Activated CD8-positive, alpha-beta memory T cell treated with anti-CD3 and anti-CD28 coated beads for 48 hours (primary cell): ENCODE measurements at places on chromosomes 5 and 9.

GRCh38 chr5:107813559-107813958 lies 142.8 kb upstream of the EFNA5 start:
- no peak for DNase-seq

- DNase-seq = no peak
Observed at GRCh38 chr9:89388084-89388867, 70.0 kb downstream of the SECISBP2 start.

GRCh38 chr9:107239474-107239873 lies 43.6 kb upstream of the RAD23B start:
- no peak for DNase-seq

GRCh38 chr5:56908942-56909293 lies 478 bp upstream of the SETD9 start:
- DNase-seq = no peak

DNA sequence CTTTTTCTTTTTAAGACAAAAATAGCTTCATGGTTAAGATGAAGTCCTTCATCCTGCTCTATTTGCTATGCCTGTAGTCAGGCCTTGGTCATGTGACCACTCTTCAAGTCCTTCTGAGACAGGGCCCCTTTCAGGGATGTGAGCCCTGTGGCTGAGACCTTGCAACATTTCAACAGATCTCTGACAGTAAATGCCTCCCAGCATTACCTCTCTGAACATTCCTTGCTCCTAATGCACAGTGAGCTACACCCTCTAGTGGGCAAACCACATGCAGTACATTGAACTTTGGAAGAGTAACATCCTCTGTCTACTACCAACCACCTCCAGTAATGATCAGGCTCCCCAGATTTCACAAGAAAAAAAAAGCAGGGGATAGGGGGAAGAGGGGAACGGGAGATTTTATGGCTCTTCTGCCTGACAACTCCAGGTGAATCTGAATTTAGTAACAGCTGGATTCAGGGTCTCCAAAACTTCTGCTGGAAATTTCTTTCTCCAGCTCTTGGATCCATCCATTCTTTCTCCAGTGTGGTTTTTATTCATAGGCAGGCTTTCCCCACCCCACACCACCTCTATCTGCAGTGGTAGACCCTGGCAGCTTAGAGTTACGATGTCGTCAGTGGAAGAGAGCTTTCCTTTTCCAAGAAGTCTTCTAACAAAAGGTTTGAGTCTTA lies 8.9 kb upstream of the FBXO38 start:
- DNase-seq = no peak

- DNase-seq = no peak
Observed at GRCh38 chr9:133888048-133888808, 103.9 kb downstream of the VAV2 start.

GRCh38 chr9:102867488-102867887 lies 127.6 kb upstream of the CYLC2 start:
- DNase-seq = no peak

DNA sequence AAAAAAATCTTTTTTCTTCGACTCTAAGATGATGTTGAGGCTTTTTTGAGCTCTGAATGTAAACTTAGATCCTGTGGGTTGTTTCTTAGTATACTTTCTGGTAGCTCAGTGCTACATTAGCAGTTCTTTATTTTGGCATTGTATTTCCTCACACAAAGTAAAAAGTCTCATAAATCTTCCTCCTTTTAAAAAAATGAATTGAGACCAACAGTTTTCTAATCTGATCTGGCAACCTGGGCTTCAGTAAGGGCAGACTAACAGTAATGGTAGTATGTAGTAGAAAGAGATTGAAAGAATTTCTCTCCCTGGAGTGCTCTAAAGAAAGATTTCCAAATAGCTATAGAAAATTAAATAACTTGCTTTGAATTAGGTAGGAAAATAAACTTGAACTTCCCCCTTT lies 31.4 kb downstream of the ZCCHC7 start:
- no peak for DNase-seq

DNA sequence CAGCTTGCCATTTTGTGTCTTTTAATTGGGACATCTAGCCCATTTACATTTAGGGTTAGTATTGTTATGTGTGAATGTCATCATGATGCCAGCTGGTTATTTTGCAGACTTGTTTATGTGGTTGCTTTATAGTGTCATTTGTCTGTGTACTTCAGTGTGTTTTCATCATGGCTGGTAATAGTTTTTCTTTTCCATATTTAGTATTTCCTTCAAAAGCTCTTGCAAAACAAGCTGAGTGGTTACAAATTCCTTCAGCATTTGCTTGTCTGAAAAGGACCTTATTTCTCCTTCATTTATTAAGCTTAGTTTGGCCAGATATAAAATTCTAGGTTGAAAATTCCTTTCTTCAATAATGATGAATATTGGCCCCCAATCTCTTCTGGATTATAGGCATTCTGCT lies 28.5 kb upstream of the TNFSF15 start:
- DNase-seq = no peak

- no peak for DNase-seq
Observed at GRCh38 chr5:150527808-150528207, 19.9 kb downstream of the NDST1 start.

GRCh38 chr9:36903541-36904435 lies 130.3 kb downstream of the PAX5 start:
- DNase-seq = peak; percentile 36

DNA sequence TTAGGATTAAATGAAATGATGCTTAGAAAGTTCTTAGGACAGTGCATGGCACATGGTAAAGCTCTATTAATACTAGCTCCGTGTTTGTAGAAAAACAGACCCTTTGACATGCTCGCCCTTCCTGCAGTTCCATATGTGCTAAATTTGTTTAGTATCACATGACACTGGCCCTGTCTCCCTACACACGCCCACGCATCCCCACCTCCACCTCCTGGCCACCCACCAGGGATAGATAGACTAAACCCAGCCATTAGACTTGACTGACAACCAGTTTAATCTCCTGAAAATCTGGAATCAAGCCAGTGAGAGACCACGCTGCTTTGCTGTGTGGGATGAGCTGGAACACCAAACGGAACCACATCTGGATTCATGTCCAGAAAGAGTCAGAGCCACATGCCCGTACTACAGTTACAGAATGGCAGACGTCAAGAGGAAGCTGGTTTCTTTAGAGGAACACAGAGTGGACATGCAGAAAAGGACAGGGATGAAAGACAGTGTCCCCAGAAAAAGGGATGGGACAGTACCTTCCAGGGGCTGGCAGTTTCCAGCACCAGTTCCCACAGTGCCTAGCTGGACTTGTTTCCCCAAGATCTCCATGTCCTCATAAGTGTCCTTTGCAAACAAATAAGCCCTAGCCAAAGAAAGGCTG lies 186.1 kb downstream of the PDZD2 start:
- no peak for DNase-seq

DNA sequence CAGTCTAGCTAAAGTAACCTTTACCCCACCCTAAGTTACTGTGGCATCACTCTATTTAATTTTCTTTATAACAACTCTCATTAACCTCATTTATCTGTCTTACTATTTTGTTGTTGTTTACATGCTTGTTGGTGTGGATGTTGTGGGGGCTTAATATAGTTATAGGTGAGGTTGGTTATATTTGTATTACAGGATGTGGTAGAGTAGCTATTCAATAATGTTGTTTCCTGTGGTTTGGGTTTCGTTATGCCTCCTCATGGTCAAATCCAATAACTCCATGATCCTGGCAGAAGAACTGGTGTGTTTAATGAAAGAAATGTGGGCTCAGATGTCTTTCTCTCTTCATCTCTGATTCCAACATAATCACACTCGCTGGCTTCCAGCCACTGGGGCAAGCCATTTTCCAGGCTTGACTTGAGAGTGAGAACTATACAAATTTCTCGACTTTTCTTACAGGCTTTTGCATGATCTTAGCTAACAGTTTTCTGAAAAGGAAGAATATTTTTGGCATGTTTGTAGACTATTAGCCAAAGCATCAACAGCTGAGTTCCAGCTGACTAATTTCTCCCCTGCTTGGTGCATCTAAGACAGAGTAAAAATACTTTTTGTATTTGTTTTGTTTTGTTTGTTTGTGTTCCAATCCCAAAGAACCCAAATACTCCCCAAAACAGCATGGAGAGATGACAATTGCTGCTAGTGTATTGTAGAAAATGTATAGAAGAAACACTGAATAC lies 303.7 kb upstream of the PAPPA start:
- DNase-seq = no peak

DNA sequence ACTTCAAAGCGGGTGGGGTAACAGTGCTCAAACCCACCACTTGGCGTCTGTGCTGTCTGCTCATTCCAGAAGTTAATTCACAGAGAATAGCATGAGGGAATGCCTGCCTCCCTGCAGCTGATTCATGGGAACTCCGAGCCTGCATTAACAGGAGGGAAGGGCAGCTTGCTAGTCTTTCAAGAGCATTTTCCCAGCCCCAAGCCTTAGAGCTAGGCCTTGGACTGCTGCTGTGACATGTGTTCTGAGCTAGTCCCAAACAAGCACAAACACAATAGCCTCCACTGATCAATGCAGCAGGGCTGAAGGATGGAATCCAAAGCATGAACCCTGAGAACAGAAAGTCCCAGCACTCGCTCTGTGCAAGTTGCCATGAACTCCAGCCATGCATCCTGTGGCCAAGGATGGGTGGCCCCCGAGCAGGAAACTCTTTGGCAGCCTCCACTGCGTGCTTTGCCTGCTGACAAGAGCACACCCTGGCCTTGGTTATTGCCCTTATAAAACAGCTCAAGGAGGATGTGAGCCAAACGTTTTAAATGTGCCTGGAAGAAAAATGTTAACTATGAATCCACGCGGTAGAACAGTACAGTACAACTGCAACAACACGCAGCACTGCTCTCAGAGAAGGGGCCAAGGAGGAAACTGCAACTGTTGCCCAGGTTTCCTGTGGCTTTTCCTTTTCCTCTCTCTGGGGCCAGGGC lies 653.1 kb upstream of the KLF4 start:
- no peak for DNase-seq

DNA sequence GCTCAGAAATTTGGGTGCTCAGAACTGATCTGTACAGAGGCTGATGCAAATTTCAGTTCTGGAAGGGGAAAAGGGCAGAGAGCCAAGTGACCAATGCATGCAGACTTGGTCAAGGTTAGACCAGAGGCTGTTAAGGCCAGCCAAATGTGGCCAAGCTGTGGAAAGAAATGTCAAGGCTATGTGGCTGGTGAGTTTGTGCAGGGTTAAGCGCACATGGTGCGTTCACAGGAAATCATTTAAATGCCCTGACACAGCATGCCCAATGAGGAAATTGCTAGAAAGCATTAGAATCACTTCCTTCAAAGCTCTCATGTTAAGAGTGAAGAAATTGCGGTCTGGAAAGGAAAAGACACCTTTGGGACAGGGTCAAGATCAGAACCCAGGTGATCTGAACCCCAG lies 58.0 kb downstream of the PTPN3 start:
- DNase-seq = no peak

DNA sequence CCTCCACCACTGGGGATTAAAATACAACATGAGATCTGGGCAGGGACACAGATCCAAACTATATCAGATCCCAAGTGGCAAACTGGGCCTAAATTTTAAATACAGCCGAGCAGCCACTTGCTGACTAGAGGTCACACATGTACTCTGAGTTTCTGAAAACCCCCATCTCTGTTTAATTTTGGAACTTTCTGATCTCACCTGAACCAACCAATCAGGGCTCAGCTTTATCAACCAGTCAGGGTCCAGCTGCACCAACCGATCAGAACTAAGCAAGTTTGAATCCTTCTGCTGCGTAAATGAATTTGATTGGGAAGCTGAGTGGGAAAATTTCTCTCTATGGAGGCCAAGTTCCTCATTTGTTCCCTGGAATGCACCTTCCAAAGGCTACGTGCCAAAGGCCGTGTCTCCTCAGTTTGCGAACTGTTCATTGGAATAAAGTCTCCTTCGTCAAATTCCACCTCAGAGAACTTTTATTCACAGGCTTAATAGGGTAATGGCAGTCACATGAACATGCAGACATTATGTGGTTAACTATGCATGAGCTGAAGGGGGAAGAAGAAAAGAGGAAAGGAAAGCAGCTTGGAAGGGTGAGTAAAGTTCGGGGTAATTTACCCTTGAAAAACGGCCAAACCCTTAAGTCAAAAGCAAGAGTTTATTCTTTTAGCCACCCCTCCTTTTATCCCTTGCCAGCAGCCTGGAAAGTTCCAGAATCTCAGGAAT lies 3.7 kb downstream of the CD180 start:
- no peak for DNase-seq

- no peak for DNase-seq
Observed at GRCh38 chr5:176725521-176726280, 78.4 kb downstream of the TSPAN17 start.

- DNase-seq = no peak
Observed at GRCh38 chr9:134425812-134426211, 99.6 kb downstream of the RXRA start.

DNA sequence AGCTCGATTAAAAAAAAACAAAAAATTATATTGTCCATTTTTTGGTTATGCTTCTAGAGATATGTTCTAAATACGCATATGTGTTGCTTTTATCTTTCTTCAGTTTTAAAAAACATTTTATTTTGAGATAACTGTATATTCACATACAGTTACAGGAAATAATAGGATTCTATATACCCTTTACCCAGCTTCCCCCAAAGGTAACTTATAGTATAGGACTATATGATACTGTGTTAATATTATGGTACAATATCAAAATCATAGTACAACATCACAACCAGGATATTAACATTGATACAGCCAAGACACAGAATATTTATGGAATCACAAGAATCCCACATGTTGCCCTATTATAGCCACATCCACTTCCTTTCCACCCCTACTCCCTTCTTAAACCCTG lies 9.5 kb upstream of the MACIR start:
- no peak for DNase-seq

GRCh38 chr9:128921881-128922763 lies 1.3 kb downstream of the PHYHD1 start:
- DNase-seq = no peak

DNA sequence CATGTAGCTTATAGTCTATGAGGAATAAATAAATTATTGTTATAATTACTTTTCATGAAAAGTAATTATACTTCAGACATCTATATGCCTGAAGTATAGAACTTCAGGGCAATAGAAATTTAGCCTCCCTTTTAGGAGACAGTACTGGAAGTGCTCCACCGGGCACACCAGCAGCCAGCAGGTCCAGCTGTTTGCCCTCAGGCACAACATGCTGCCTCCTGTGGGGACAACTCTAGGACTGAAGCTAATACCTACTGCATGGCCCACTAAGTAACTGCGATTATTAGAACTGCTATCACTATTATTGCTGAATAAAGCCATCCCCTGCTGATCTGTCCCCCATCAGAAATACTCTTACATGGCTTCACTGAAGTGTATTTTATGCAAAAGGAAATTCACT lies 329.6 kb downstream of the MED10 start:
- DNase-seq = no peak

DNA sequence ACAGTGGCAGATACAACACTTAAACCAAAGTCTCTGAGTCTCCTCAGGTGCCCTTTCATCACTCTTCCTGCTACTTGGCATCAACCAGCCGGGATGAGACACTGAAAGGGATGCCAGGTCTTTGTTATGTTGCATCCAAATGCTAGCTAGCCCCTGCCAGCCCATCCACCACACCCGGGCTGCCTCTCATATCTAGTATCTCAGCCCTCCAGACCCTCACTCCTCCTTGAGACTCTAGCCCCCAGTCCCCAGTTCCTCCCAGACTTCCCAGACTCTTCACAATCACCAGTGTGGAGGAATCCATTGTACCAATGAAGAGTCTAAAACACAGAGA lies 21.5 kb downstream of the CSF2 start:
- no peak for DNase-seq
